ENCODE measurements at places on chromosomes 5 and 9.

GRCh38 chr5:26761446-26761845, 276.9 kb downstream of the CDH9 start:
- no peak for DNase-seq

DNA sequence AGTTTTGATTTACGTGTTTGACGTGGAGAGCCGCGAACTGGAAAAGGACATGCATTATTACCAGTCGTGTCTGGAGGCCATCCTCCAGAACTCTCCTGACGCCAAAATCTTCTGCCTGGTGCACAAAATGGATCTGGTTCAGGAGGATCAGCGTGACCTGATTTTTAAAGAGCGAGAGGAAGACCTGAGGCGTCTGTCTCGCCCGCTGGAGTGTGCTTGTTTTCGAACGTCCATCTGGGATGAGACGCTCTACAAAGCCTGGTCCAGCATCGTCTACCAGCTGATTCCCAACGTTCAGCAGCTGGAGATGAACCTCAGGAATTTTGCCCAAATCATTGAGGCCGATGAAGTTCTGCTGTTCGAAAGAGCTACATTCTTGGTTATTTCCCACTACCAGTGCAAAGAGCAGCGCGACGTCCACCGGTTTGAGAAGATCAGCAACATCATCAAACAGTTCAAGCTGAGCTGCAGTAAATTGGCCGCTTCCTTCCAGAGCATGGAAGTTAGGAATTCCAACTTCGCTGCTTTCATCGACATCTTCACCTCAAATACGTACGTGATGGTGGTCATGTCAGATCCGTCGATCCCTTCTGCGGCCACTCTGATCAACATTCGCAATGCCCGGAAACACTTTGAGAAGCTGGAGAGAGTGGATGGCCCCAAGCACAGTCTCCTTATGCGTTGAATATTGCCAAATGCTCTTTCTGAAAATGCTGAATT, 850 bp downstream of the RRAGA start:
- DNase-seq, result no peak

- no peak for DNase-seq
Measured at GRCh38 chr9:77020413-77021290, 1.2 kb downstream of the FOXB2 start.

- DNase-seq, result no peak
Measured at GRCh38 chr9:22922222-22922621, 475.6 kb downstream of the DMRTA1 start.

- no peak for DNase-seq
Measured at GRCh38 chr5:105639068-105639467, 2031.7 kb downstream of the EFNA5 start.
